CD4-positive, alpha-beta T cell treated with Interleukin-2 at 100 ng/mL for 4 hours (primary cell): ENCODE measurements at places on chromosomes 12 and 14.
A peak's percentile ranks its signal among the peaks of the same experiment; 100 is the strongest.

- DNase-seq = peak; percentile 78
Observed at GRCh38 chr12:47819896-47820630, at the start of gene HDAC7. Gene HDAC7, minus strand, starts transcription at chr12:47819903. Its CDS starts 118 bp downstream, at chr12:47819785.

- no peak for DNase-seq
Observed at GRCh38 chr14:90604356-90604755, 207.5 kb downstream of the CALM1 start.

DNA sequence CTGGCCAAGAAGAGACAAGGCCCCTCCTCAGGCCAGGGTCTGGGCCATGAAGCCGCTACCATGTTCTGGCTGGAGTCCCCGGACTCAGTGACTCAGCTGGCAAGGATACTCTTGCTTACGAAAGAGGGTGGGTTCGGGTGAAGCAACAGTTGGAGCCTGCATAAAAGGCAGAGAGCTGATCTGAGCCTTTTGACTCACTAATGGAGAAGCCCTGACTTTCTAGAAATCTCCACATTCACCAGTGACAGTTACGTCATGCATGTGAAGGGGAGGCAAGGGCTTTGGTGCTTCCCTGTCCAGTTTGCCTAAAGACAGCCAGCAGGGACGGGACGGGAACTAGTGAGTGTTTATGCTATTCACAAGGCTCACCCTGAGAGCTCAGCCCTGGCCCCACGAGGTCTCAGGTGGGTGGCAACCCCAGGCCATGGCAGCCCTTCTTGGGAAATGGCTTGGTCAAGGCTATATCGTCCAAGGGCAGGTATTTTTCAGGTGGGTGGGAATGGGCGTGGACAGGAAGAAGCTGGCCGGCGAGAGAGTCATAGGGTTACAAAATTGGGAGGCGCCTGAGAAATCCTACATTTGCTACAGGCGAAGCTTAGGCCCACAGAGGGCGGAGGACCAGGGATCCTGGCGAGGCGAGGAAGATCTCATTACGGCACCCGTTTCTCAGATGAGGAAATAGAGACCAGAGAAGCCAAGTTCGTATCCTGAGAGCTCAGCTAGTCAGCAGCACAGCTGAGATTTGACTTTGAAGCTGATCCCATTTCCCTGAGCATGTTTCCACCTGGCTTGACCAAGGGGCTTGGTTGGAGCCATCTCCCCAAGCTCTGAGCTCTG, 314.6 kb downstream of the BCL11B start:
- DNase-seq = no peak

DNA sequence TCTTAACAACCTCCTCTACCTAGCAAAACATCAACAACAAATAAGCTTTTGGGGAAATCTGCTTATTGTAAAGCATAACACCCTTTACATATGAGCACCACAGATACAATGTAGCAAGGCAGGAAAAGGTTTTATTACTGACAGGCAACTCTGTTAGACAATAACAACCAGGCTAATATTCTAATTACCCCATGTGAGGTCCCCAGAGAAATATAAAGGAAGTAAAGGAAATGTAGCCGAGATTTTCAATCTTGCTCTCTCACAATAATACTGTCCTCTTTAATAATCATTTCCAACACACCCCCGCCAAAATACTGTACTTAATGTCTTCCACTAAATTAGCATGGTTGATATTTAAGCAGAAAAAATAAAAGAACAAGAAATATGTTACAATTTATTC, 14.0 kb upstream of the INSM2 start:
- DNase-seq = no peak

DNA sequence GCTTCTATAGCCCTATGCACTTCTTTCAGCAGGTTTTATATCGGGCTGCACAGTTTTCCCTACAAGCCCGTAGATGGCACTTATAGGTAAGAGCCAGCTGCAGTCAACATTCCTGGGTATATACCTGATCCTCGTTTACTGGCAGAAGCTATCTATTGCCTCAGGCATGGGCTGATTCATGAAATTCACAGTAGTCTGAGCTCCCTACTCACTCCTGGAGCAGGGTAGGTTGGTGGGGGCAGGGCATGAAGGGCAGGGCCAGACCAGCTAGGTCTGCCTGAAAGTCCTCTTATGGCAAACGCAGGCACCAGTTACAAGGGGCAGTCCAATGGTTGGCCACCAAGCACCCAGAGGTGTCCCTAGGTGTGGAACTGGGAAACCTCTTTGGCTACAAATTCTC, 345.8 kb downstream of the RPS29 start:
- no peak for DNase-seq
